Cortex of kidney (tissue), 1 donor: ENCODE measurements at places on chromosomes 4 and X.

DNA sequence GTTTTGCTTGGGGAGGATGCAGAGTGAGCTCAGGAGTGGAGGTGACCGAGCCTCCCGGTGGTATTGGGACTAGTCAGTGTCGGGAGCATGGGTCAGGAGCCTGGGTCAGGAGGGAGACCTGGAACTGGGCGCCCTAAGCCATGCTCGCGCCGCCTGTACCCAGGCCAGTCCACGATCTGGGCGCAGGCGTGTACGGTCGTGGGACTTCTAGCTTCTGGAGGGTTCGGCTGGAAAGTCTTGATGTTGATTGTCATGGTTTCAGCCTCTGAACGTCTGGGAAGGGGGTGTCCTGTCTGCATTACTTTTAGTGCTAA is 244 bp downstream of the EIF2S3 start:
- DNase-seq = no peak

GRCh38 chrX:16822723-16823122 is 36.5 kb downstream of the TXLNG start:
- DNase-seq = no peak

GRCh38 chrX:70664726-70665125 is 220.1 kb downstream of the DLG3 start:
- no peak for DNase-seq

DNA sequence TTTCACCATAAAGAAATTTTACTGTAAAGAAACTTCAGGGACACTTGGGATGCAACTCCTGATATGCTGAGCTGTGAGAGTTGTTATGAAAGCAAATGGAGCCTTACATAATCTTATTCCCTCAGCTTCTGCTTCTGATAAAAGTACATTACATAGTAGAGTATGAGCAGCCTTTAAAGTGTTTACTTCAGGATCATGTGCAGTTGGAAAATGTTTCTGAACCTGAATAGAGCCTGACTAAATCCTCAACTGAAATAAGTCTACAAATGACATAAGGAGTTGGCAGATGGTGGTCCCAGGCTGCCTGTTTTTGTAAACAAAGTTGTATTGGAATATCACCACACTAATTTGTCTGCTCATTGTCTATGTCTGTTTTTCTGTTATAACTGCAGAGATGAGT is 19.3 kb downstream of the RASSF6 start:
- DNase-seq = no peak

- no peak for DNase-seq
Measured at GRCh38 chrX:77937291-77937690, 26.8 kb downstream of the ATP7A start.

DNA sequence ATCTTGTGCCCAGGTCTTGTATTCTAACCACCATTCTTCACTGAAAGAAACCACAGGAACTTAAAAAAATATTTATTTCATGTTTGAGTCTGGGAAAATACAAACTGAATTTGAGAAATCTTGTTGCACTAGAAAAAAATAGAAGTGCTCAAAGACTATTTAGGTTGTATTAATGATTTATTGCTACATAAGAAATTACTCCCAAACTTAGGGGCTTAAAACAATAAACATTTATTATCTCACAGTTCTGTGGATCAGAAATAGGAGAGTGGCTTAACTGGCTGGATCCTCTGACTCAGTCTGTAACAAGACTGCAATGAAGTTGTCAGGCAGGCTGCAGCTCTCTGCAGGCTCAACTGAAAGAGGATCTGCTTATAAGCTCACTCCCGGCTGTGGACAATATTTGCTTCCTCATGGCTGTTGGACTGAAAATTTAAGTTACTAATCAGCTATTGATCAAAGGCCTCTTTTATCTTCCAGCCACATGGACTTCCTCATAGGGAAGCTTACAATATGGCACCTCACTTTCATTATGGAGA is 295.4 kb upstream of the FAM241A start:
- DNase-seq = no peak

GRCh38 chr4:110002326-110002725 is 89.6 kb downstream of the EGF start:
- DNase-seq = no peak

DNA sequence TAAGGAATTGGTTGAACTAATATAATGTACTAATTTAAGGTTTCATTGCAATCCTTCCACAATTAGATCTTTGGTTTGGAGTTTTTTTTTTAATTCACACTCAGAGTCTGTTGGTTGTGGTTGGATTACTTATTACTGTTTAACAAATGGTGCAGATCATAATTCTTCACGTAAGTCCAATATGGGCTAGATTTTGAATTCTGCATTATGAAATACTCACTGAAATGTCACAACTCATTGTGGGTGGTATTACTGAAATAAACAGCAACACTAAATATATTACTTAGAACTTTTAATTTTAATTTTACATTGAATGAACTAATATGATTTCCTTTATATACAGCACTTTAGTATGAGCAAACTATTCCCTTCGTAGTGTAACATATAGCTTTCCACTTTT is 94.2 kb upstream of the MYOZ2 start:
- no peak for DNase-seq

DNA sequence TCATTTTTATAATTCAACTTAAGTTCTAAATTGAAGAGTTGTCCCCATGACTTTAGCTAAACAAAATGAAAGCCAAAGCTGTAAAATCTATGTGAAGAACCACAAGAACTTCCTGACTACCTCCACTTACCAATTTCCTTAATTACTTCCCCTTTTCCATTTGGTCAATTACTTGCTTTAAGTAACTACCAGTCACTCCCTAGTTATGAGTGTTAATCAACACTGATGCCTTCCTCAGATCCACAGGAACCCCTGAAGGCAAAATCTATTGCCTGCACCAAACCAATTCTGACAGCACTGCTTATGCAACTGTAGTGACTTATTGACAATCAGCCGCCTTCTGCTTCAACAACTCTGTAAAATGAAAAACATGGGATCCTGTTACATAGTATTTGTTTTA is 10.5 kb downstream of the RBMX start:
- DNase-seq = no peak

DNA sequence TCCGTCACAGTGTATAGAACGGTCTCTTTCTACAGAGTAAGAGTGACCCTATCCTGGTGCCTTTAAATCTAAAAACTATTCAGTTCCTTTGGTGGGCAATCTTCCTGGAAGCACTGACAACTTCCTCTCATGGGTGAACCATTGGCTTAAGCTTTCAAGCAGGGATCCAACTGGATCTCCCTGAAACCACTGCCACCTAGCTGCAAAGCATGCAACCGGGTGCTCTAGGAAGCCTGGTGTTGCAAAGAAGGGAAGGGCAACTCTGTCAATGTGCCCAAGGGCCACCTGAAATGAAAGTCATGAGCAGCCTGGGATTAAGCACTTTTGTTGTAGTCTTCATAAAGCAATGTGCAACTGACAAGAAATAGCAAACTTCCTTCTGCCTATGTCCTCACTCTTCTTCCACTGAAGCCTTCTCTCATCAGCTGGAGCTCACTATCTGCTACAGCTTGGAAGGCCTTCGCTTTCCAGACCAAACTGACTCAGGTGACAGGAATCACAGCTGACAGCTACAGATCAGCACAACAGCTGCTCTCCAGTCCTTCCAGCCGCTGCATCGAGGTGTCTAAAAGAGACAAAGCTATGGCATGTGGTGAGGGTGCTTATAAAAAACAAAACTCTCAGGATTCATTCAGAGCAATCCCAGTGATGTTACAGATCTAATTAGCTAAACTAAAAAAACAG is 46.1 kb downstream of the SETD7 start:
- no peak for DNase-seq

- no peak for DNase-seq
Measured at GRCh38 chr4:139266583-139267257, 13.3 kb downstream of the MGARP start.

GRCh38 chr4:152220201-152220666 is 315.7 kb downstream of the FBXW7 start:
- DNase-seq = no peak

- DNase-seq = no peak
Measured at GRCh38 chrX:111892375-111892774, 16.4 kb downstream of the TRPC5OS start.

- DNase-seq = no peak
Measured at GRCh38 chr4:14700544-14700943, 301.7 kb upstream of the CPEB2 start.

- no peak for DNase-seq
Measured at GRCh38 chr4:3009422-3009821, 46.1 kb downstream of the GRK4 start.

DNA sequence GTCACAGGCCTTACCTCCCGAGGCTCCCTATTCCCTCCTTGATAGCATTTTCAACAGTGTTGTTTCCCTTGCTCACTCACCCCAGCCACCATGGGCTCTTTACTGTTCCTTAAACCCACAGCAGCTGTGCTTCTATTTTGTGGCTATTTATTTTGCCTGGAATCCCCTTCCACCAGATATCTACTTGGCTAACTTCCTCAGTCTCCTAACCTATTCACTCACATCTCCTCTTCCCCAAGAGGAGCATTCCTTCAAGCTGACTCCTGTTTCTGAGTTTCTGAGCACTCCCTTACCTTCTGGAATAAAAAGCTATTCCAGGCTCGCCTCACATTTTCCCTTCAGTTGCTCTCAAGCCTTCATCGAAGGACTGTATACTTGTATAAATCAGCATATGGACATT is 50.5 kb downstream of the CXCL1 start:
- DNase-seq = no peak

DNA sequence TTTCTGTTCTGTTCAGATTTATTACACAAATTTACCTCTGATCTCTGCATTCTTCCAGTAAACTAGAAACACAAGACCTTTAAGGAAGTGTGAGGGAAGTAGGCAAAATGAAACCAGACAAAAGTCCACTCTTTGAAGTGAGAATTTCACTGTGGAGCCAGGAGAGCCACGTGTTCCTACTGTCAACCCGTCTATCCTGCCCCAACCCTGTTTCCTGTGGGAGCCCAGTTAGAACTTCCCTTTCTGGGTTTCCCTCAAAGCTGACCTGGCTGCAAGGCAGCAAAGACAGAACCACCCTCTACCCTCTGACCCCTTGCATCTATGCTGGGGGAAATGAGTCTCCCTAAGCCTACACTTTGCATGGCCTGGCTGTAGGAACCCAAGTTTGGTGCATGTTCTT is 40.0 kb downstream of the TMEM144 start:
- no peak for DNase-seq
